ENCODE measurements at places on chromosomes 4 and X.
A peak's percentile ranks its signal among the peaks of the same experiment; 100 is the strongest.

DNA sequence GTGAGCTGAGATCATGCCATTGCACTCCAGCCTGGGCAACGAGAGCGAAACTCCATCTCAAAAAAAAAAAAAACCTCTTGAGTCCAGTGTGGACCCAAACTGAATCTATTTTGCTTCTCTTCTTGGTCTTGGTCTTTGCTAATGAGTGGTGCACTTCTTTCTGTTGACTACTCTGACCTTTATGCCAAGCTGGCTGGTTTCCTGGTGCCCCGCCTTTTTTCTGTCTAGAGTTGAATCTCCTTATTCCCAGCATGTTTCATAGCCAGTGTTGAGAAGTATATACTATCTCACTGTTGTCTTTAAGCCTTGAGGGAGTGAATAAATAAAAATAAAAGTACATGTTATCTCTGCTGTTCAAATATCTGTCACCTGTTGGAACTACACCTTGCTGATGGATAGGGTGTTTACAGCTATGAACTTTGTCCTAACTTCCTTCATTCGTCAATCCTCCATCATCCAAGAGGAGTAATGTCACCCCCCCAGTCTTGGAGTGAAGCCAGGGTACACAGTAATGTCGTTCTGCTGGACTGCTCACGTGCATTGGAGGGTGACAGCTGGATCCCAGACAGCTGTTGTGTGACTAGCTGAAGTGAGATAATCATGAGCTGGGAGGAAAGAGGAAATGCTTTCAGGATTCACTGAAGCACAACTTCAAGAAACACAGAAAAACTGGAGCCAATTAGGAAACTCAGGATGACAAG is 99.3 kb upstream of the PRKG2 start:
- peak; percentile 93 for DNase-seq

- DNase-seq, result peak; percentile 6
Observed at GRCh38 chr4:88320780-88321373, 36.5 kb upstream of the PPM1K start.

DNA sequence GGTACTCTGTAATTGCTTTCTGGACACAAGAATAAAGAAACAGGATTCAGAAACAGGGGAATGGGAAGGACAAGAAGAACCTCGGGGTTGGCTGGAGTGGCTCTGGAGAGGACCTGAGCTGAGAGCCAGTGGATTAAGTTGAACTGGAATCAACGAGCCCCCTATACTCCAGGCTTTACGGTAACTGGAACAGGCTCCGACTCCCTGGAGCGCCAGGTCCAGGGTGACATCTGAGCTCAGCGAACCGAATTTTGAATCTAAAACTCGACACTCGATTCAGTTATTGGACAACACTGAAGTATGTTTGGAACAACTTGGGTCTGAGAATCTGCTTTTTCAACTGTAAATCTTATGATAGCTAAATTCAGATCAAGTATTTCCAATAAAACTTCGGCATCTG is 23.9 kb downstream of the HMX1 start:
- no peak for DNase-seq

DNA sequence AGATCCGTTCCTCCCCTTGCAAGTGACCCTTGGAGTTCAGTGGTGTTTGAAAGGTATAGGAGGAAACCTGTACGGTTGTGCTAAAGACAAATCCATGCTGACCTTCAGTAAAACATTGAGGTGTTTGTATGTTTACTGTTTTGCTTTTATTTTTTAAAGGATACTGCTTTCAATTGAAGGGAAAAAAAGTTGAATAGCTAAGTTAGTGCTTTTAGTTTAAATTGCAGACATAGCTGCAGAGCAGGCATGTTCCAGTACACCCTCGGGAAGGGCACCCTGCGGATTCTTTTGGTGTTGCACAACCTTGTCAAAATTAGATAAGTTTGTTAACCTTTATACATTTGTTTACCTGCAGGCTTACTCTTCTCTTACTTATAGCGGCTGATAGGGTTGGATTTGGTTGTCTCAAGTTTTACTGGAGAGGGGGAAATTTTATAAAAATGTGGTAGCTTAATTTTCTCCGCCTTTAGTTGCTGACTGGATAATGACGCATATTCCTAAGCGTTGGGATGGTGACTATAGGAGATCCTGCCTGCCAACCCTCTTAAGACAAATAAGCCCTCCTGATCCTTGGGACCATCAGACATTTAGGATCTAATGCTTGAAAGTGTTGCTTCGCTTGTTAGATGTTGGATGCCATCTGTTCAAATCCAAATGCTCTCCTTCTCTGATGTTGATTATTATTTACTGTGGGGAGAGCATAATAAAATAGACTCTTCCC is 2.0 kb downstream of the RAPGEF2 start:
- peak; percentile 40 for DNase-seq

Measured in fibroblast of pulmonary artery (primary cell).